ENCODE measurements at places on chromosomes 5 and 9.

DNA sequence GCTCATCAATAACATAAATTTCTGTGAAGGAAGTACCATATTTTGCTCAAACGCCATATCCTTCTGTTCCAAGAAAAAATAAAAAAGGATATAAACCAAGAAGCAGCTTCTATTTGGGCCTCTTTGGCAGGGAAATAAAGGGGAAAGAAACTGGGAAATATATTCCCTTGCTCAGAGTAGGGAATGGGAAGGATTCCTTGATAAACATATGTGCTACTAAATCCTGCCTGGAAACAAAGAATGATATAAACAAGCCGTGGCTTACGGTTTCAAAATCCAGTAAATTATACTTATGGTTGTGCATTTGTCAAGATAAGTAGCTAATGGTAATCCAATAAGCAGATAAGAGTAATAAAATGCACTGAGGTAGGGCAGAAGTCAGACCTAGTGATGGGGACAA, 481.6 kb downstream of the NTRK2 start:
- DNase-seq, result no peak

GRCh38 chr9:129895376-129896268, 60.4 kb downstream of the USP20 start:
- no peak for DNase-seq

- DNase-seq, result no peak
Observed at GRCh38 chr5:91379246-91379913, 3.7 kb downstream of the ARRDC3 start.

GRCh38 chr9:108643731-108644510, 211.9 kb downstream of the ACTL7B start:
- no peak for DNase-seq

GRCh38 chr5:150398722-150399523, 13.8 kb downstream of the CD74 start:
- no peak for DNase-seq

- DNase-seq, result no peak
Observed at GRCh38 chr9:114300153-114300845, 22.6 kb upstream of the ORM1 start.

GRCh38 chr9:110996436-110997220, 41.6 kb downstream of the LPAR1 start:
- peak; percentile 88 for DNase-seq

GRCh38 chr9:95605101-95605500, 88.3 kb upstream of the PTCH1 start:
- DNase-seq, result no peak

GRCh38 chr5:96315431-96315830, 117.6 kb downstream of the PCSK1 start:
- DNase-seq, result no peak

DNA sequence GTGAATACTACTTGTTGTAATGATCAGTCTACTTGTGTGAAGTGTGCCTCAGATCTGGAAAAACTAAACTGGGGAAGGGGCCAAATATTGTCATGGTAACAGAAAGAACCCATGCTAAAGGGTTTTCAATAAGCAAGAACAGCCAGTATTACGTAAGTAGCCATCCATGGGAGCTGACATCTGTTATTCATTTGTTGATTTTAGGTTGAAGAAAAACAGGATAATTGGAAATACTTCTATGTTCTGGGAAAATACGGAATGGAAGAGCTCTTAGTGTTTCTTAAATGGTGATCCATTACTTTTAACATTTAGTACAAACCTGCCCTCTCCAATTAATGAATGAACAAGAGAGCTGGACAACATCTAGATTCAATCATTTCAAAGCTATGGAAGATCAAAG, 485.8 kb downstream of the NTRK2 start:
- DNase-seq, result no peak

GRCh38 chr5:92885950-92886349, 695.1 kb downstream of the NR2F1-AS1 start:
- no peak for DNase-seq

- no peak for DNase-seq
Observed at GRCh38 chr5:94698197-94698596, 79.7 kb downstream of the SLF1 start.

GRCh38 chr9:111662576-111663300, 1.3 kb downstream of the GNG10 start:
- no peak for DNase-seq

DNA sequence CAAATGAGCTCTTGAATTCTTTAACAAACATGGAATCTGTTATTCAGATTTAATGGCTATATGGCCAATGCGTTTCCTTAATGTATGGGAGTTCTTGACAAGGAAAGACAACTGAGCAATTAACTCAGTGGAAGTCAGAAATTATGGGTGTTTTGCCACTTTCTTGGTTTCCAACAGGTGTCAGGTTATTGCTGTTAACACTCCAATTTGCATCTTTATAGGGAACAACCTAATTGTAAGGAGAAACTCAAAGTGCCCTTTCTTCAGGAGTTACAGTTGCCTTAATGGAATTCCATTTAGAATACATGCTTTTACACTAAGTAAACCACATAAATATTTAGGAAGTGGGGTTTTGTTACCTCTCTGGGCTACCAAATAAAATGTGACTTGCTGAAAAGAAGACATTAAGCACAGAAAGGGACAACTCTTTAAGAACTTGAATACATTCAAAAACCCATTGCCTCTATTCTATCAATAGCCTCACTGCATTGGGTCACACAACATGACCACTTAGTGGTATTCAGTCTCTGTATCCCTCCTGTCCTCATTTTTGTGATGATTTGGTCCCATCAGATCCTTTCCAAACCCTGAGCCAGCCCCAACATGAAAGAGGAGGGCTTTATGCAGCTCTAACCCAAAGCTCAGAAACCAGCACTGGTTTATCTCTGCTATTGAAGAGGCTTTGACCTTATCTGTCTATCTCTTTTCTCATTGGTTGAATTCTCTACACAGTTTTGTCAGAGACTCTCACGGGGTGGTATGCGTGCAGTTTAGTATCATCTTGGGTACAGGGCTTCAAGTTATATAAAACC, 118.7 kb downstream of the EDIL3 start:
- DNase-seq, result no peak

DNA sequence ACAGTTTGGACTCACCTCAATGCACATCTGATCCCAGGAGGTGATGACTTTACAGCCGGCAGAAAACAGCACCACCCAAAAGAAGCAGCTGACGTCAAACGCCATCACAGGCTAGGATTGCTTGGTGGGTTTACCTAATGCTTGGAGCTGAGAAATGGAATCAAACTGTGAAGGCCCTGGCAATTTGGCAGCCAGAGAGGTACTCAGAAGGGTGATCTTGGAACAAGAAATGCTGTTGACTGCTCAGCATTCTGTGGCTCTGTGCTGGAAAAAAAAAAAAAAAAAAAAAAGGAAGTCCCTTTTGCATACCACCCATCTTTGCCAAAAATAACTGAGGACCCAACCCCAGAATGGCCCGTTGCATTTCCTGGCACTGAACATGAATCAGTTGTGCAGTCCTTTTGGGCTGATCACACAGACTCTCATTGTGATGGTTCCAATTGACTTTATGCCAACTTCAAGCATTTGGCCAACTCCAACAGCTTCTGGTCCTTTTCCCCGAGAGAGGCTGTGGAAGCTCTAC, at the start of gene CD180:
CD180 (minus strand) TSS at position 263 of the 523 bp plus-strand sequence; CDS start at position 105, 158 bp downstream.
- DNase-seq, result no peak

- no peak for DNase-seq
Observed at GRCh38 chr9:77769246-77769645, 121.1 kb upstream of the GNA14 start.

- no peak for DNase-seq
Observed at GRCh38 chr5:168991311-168991710, 309.6 kb downstream of the SLIT3 start.

DNA sequence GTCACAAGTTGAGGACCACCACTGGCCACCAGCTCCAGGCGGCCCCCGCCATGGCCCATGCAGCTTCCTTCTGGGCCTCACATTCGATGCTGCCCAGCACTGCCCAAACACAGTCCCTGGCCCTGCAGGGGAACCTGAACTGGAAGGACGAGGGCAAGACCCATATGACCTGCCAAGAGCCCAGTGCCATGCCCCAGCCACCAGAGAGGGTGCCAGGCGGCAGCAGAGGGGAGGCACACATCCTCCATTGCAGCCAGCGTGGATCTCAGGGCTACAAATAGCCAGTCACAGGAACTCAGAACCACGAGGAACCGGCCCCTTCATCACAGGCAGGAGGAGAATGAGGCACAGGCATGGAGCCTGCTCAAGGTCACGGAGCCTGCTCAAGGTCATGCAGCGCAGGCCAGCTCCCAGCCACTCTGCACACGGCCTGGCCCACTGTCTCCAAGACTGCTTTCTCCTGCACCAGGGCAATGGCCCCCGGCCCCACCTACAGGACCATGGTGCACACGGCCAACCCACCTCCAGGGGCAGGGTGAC, 69.6 kb downstream of the SEMA4D start:
- no peak for DNase-seq

DNA sequence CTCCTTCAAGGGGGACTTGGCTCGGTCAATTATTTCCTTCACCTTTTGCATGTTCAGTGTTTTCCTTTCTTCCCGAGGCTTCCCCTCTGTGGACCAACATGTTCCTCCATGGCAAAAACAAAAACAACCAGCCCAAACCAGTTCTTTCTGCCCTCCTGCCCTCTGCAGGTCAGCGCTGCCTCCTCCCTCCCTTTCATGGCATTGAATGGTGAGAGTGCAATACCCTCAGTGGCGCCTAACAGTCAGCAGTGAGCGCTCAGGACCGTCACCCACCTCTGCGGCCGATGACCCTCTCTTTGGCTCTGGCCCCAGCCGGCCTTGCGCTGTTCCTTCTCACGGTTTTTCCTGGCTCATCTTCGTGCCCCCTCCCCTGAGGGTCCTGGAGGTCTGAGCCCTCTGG, 34.4 kb upstream of the GNE start:
- no peak for DNase-seq

DNA sequence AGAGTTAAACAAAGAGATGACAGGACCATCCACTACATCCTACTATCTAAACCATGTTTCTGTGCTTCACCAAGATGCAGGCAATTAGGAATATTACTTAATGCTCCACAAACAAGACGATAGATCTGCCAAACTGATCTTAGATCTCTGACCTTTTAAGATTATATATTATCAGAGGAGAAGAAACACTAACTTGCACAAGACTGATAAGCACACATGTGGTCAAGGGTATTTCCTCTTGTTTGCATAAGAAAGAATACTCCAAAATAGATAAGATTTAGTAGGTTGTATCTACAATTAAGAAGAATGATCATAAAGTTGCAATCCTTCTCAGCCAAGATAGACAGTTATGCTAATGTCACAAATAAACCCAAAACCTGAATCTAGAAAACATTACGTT, 601.0 kb upstream of the ACO1 start:
- DNase-seq, result no peak

- peak; percentile 75 for DNase-seq
Observed at GRCh38 chr5:143065185-143065965, 295.2 kb downstream of the ARHGAP26 start.

GRCh38 chr5:139649082-139649991, 1.2 kb downstream of the CXXC5 start:
- no peak for DNase-seq
